ENCODE measurements at places on chromosomes 12 and 14.

- DNase-seq = no peak
Measured at GRCh38 chr12:49461221-49461620, 77.6 kb upstream of the KCNH3 start.

- DNase-seq = peak; percentile 23
Measured at GRCh38 chr12:6452245-6452943, 552 bp downstream of the TAPBPL start.

DNA sequence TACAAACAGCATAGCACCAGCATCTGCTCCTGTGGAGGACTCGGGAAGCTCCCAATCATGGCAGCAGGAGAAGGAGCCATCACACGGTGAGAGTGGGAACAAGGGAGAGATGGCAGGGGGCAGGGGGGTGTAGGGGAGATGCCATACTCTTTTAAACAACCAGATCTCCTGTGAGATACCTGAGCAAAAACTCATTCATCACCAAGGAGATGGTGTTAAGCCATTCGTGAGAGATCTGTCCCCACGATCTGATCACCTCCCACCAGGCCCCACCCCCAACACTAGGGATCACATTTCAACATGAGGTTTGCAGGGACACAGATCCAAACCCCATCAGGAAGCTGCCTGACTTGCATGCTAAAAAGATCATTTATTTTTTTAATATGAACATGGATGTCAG is 499.3 kb downstream of the TMEM132D start:
- DNase-seq = no peak

DNA sequence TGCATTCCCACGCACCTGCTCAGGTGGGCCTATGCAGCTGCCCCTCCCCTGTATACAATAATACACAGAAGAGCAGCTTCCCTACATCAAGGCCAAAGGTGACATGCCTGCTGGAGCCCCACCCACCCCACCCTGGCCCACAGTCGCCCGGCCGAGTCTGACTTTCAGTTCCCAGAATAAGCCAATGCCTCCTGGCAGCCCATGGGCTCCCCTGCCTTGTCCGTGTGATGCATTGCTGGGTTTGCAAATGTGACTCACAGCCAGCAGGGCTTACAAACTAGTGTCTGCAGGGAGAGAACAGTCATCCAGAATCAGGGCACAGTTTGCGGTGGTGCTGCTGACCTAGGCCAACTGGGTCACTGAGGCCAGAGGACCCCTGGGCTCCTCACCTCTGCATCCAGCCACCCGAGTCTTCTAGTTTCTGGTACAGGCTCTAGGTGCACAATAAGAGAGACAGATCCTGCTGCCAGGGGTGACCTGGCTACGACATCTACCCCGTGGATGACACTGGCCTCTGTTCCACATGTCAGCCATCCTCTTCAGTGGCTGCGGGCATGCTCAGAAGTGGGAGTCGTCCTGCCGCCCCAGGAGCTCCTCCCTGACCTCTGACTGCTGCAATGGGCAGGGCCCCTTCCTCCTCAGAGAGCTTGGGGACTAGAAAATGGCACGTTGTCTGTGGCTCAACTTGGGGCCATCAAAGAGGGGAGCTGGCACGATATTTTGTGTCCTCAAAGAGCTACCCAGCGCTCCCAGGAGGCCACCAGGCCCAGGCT is 84.5 kb downstream of the CHGA start:
- no peak for DNase-seq

GRCh38 chr12:89389755-89390661 is 37.7 kb upstream of the DUSP6 start:
- no peak for DNase-seq

GRCh38 chr12:4012977-4013968 is 140.1 kb upstream of the PARP11 start:
- no peak for DNase-seq
